ENCODE measurements at places on chromosomes 1 and 21.
A peak's percentile ranks its signal among the peaks of the same experiment; 100 is the strongest.

- no peak for DNase-seq
Measured at GRCh38 chr1:229068270-229068987, 202.5 kb upstream of the RAB4A start.

DNA sequence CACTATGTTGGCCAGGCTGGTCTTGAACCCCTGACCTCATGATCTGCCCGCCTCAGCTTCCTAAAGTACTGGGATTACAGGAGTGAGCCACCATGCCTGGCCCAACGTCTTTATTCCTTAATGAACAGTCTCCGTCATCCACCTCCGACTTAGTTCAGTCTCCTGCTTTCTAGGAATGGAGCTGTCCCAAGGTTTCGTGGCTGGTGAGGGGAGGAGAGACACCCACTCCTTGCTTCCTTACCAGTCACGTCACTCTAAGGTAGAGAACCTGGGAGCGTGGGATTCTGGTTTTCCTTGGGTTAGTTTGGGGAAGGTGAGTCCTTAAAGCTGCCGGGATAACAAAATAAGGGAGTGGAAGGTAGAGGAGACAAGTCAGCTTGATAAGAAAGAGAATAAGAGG is 55.0 kb upstream of the ATP2B4 start:
- DNase-seq, result no peak

GRCh38 chr1:228375578-228376261 is 30.9 kb downstream of the TRIM11 start:
- no peak for DNase-seq

GRCh38 chr1:110686188-110686587 is 11.4 kb upstream of the KCNA3 start:
- DNase-seq, result no peak

DNA sequence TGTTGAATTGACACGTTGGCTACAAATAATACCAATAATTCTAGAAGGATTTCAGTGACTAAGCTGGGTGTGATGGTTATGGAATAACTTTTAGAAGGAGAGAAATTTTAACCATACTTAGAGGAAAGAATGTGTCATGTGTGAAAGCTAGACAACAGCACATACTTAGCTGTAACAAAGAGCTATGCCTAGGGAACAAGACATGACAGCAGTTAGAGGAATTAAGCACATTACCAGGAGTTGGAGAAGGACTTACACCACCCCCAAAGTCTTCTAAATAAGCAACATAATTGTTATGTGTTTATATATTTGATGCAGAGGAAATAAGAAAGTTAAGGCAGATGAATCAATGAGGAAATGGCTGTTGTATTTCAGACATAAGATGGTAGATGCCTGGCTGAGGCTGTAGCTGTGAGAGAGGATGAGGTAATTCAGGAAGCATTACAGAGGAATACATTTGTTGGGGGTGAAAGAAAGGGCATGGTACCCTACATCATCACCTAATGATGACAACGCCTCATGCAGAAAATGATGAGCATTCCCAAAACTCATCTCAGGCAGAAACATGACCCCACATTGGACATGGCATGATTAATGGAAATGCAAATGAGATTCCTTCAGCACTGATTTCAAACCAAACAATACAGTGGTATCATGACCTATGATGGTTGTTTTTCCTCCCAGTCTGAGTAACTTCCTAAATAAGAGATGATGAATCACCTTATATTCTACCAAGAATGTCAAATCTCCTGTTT is 211.5 kb downstream of the LHX8 start:
- no peak for DNase-seq

GRCh38 chr21:32868631-32869454 is 97.3 kb upstream of the PAXBP1 start:
- no peak for DNase-seq

DNA sequence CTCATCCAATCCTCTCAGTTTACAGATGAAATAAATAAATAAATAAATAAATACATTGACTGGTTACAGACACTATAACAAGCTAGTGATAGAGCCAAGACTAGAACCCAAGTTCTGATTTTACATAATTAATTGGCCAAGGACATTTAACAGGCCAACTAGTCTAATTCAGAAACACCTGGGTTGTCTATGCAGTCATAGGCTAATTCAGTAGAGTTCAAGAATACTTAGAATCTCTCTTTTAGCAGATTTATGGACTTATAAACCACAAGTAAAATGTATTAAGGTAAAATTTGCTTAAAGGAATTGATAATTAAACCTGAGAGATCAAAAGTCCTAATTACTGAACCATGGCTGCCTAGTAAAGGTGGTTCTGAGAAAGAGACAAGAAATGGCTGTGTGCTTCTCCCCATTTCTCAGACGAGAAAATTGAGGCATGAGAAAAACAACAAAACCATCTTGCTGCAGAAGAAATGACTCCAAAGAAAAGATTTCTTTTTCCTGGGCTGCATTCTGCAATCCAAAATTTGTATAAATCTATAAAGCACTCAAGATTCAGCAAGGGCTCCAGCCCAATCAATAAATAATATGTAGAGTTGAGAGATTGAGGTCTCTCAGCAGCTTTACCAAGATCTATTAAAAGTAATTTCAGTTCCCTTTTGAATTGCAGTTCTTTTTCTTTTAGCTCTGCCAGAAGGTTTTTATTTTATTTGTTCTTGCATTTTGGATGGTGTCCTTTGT is 98.3 kb downstream of the DUSP10 start:
- no peak for DNase-seq

- DNase-seq, result no peak
Measured at GRCh38 chr1:91120936-91121335, 99.1 kb upstream of the ZNF644 start.

- DNase-seq, result no peak
Measured at GRCh38 chr1:34582356-34582755, 172.5 kb upstream of the GJB5 start.

DNA sequence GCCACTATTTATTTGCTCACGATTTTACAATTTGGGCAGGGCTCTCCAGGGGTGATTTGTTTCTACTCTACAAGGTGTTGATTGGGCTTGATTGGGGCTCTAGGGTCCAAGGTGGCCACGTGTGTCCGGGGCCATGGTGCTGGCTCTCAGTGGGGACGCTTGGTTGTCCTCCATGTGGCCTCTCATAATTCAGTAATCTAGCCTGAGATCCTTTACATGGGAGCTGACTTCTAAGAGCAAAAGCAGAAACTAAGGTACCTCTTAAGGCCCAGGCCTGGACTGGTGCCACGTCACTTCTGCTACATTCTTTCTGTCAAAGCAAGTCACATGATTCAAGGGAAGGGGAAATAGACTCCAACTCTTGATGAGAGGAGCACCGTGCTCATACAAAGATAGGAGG is 8.1 kb upstream of the PSRC1 start:
- DNase-seq, result no peak

- DNase-seq, result no peak
Measured at GRCh38 chr1:36882536-36883285, 151.6 kb downstream of the GRIK3 start.

DNA sequence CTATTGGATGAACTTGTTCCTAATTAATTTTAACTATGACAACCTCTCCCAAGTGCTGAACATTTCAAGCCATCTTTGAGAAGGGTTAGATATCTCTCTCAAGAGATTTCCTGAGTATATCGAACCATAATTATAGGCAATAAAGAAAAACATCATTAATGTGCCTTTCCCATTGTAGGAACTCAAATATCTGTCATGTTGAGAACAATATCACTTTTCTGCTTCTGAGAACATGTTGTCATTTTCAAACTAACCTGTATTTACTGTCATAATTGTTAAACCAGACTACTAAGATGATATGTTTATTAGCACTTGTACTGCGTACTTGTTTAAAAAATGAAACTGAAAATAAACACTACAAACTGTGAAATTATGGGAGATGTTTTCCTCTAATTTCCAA is 4.3 kb downstream of the EPS15 start:
- no peak for DNase-seq

DNA sequence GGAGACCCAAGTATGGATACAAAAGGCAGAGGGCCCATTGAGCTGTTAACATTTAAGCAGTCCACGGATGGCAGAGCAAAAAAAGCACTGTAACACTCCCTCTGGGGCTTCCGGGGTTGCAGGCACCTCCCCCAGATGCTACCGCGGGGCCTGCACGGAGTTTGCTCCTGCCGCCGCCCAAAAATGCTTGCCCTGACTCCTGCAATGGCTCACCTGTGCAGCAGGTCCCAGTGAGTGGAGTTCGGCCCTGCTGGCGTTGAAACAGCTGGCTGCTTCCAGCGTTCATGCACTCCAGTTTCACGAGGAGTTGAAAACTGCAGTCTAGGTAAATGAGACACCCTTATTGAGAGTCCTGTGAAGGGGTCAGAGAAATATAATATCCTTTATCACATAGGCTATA is 832.8 kb downstream of the NCAM2 start:
- no peak for DNase-seq

- DNase-seq, result no peak
Measured at GRCh38 chr1:82269431-82269830, 468.7 kb downstream of the ADGRL2 start.

GRCh38 chr1:239601108-239601507 is 214.7 kb downstream of the CHRM3 start:
- DNase-seq, result no peak

- DNase-seq, result no peak
Measured at GRCh38 chr1:238153939-238154338, 263.2 kb upstream of the ZP4 start.

GRCh38 chr1:168321945-168322344 is 41.3 kb downstream of the TBX19 start:
- no peak for DNase-seq

- no peak for DNase-seq
Measured at GRCh38 chr1:96362623-96363022, 359.0 kb upstream of the PTBP2 start.

DNA sequence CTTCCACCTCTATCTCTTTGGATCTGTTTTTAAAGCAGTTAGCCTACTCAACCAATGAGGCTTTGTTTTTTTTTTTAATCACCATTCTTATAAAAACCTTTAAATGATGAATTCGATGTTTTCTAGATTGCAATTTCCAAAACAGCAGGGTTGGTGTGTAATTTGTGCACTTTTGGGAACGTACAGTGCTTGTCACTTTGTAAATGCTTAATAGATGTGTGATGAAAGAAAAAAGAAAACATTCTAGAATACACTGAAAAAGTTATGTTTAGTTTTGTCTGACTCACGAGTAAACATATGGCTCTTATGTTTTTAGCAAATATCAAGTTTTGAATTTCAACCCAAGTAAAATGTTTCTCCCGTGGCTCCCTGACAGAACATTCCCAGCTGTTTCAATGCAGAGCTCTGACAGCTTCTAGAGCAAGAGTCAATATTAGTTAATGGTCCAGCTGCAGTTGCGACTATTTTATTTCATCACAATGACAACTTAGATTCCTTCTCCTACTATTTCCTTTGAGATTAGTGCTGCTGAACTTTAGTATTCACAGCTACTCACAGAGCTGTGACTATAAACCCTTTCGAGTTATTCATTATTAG is 362.5 kb upstream of the ADAMTS5 start:
- no peak for DNase-seq

DNA sequence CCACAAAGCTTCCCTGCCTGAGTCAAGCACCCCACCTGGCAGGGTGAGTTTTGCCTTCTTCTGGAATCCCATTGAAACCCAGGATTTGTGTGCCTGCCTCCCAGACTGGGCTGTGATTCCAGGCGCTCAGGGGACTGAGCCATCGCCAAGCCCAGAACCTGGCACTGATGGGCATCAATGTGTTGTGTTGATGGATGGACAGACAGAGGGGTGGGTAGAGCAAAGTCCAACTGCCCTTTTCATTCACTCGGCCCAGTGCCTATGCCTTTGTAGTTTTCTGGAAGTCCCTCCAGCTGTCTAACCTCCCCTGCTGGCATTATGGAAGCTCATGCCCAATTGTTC is 66.0 kb upstream of the LAPTM5 start:
- no peak for DNase-seq

- DNase-seq, result no peak
Measured at GRCh38 chr1:207244409-207244801, 77.1 kb upstream of the CD55 start.

DNA sequence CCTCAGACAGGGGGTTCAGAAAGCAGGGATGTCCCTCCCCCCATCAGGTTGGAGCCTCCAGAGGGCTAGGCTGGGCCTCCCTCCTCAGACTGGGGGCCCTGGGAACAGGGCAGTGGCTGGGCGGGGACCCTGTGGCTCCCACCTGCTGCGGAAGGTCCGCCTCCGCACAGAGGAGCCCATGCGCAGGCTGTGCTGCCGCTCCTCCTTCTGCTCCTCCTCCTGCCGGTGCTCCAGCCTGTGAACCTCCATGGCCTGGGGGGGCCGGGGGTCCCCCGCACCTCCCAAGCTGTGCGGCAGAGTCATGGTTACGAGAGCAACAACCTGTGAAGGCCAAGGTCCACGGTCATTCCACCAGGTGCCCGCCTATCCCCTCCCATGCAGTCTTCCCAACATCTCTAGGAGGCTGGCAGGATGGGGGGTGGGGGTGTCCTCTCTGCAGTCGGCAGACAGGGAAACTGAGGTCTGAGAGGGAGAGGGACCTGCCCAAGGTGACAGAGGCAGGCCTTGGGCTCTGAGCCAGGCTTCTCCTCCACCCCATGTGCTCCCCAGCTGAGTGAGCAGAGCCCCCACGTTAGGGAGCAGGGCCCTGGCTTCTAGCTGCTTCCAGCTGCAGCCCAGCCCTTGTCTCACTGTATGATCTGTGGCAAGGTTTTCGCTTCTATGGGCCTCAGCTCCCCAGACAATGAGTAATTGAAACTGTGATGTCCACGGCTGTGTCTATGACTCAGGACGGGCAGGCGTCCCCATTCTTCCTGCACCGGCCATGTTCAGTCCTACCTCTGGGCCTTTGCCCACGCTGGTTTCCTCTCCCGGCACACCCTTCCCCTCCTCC is 3.4 kb downstream of the MYOM3 start:
- peak; percentile 30 for DNase-seq

DNA sequence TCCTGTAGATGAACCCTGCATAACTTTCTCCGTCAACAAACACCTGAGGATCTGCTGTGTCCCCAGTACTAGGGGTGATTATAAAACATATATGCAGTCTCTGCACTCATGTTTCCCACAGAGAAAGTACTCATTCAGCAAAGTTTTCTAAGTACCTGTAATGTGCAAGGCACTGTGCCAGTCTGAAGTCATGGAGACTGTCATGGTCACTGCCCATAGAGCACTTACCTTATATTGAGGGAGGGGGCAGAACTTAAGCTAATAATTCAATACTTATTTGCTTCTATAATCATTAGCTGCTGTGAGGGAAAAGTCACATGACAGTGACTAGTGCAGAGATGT is 41.2 kb downstream of the MAP3K21 start:
- no peak for DNase-seq

GRCh38 chr1:234925440-234926263 is 203.0 kb downstream of the TOMM20 start:
- DNase-seq, result no peak

DNA sequence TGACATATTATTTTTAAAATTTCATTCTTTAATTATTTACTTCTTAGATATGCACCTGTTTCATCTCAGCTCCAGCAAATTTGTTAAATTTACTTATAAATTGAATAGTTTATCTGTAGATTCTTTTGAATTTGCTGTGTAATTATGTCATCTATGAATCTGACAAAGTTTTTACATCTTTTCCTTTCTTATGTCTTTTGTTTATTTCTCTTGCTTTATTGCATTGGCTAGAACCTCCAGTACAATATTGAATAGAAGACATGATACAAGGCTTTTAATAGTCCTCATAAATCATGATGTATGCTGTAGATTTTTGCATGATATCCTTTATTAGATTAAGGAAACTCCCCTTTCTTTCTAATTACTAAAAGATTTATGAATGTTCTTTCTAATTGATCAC is 20.8 kb downstream of the CR1 start:
- DNase-seq, result no peak

Data from stimulated activated CD8-positive, alpha-beta memory T cell treated with anti-CD3 and anti-CD28 coated beads, Interleukin-7, amount 100 ng/mL, for 48 hours (primary cell).